Cardiac fibroblast (primary cell): ENCODE measurements at places on chromosomes 16 and 17.
A peak's percentile ranks its signal among the peaks of the same experiment; 100 is the strongest.

DNA sequence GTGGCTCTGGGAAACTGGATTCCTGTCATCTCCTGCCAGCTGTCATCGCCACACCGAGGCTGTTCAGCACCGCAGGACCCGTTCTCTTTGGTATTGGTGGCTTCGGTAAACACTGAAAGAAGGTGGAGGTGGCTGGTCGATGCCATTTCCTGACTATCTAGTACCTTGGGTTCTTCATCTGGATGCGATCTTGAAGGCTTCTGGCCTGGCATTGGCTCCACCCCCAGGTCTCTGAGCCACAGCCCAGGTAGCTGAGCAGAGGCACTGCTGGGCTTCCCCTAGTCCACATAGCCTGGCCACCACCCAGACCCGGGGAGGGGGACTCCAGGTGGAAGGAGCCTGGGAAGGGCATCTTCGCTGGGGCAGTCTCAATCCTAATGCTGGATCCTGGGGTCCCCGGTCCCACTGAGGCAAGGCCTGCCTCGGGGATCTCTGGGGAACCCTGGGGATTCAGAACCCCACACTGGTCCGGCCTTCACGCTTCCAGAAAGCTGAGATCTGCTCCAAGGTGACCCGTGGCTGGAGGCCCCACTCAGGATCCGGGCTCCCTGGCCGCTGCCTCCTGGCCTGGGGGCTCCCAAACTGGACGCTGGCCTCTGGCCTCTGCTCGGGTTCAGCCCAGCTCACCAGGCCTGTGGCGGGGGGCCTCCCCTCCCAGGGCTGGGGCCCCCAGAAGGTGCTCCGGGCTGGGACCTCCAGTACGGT is 1.8 kb downstream of the C16orf54 start:
- no peak for DNase-seq

- DNase-seq: no peak
Measured at GRCh38 chr16:12781777-12782176, 21.9 kb downstream of the CPPED1 start.

DNA sequence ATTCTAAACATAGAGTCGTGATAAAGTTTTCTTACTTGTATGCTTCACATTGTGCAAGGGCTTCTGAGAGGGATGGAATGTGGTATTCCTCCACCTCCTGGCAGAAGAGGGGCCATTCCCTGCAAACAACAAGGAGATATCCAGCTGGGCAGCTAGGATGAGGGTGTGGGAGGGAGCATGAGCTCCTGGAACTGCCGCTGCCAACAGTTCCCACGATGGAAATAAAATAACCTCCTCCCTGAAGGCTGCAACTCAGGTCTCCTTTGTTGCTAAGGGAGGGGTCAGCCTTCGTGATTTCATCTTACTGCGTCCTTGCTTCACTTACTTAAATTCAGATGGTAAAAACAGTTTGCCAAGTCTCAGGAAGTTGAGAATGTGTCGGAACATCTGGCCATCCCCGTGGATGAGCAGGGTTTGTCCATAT is 15.6 kb downstream of the PLEKHG4 start:
- no peak for DNase-seq

DNA sequence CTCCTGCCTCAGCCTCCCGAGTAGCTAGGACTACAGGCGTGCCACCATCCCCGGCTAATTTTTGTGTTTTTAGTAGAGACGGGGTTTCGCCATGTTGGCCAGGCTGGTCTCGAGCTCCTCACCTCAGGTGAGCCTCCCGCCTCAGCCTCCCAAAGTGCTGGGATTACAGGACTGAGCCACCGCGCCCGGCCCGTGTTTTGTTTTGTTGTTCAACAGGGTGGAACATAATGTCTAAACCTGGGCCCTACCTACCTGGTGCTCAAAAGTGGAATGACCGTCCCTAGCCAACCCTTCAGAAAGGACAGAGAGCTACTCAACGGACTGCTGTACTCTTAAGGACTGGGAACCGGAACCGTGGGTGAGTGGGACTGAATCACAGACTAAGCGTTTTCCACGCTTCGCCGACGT is 772 bp upstream of the KIF22 start:
- DNase-seq: no peak

DNA sequence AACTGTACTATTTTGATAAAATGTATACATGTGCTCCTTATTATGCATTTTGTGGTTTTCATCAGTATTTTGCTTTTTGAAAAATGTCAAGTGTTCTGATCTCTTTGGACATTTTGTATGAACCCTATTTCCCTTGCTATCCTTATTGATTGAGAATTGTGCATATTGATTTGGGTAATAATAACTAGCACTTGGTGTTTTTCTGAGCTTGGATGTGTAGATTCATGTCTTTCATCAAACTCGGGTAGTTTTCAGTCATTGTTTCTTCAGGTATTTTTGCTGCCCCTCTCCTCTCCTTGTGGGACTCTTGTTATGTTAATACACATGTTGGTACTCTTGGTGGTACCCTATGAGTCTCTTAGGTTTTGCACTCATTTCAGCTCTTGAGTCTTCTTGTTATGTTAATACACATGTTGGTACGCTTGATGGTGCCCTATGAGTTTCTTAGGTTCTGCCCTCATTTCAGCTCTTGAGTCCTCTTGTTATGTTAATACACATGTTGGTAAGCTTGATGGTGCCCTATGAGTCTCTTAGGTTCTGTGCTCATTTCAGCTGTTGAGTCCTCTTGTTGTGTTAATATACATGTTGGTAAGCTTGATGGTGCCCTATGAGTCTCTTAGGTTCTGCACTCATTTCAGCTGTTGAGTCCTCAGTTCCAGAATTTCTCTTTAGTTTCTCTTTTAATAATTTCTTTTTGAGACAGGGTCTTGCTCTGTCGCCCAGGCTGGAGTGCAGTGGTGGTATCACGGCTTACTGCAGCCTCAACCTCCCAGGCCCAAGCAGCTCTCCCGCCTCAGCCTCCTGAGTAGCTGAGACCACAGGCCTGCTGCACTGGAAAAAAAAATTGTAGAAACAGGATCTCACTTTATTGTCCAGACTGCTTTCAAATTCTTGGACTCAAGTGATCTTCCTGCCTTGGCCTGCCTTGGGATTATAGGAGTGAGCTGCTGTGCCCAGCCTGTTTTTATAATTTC is 19.3 kb downstream of the ZNF750 start:
- DNase-seq: no peak

- no peak for DNase-seq
Measured at GRCh38 chr17:45900136-45900535, 5.8 kb downstream of the MAPT start.

GRCh38 chr16:84218956-84219355 is 20.9 kb downstream of the KCNG4 start:
- DNase-seq: no peak

DNA sequence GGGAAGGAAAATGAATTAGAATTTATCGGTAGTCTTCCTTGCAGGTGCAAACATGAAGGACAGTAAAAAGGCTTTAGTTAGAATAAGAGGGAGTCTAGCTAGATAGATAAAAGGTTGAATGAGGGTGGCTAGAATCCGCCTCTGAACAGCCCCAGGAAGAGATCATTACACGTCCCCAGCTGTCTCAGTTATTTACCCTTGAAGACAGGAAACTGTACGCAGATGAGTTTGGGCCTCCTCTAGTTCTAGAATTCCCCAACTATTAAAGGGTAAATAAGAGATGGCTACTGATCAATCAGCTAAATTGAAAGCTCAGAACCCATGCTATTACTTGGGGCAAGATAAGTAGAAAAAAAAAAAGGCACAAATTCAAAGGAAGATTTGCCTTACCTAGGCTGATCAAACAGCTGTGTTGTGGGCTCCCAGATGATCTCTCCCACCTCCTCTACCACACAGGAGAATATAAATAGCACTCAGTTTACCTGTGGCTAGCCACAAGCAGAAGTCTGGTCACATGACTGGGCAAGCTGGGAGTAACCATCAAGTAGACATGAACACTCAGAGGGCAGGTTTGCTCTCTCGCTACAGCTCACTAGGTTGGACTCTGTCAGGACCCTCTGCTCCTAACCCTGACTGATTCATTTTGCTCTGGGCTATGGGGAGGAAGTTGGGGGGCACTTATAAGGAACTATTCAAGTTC is 17.0 kb downstream of the FAM117A start:
- DNase-seq: no peak

GRCh38 chr17:44547625-44548267 is 9.5 kb upstream of the FZD2 start:
- no peak for DNase-seq

DNA sequence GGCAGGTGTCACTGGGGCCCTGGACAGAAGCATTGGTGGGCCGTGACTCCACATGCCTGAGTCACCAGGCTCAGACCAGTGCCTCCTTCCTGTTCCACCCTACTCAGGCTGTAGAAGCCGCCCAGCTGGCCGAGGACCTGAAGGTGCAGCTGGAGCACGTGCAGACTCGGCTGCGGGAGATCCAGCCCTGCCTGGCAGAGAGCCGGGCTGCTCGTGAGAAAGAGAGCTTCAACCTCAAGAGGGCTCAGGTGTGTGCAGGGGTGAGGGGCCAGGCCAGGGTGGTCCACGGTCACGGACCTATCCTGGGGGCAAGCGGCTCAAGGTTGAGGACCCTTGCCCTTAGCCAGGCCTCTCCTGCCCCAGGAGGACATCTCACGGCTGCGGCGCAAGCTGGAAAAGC is 9.6 kb downstream of the RNF40 start:
- DNase-seq: no peak

GRCh38 chr17:51850201-51850600 is 308.3 kb downstream of the CA10 start:
- DNase-seq: no peak

DNA sequence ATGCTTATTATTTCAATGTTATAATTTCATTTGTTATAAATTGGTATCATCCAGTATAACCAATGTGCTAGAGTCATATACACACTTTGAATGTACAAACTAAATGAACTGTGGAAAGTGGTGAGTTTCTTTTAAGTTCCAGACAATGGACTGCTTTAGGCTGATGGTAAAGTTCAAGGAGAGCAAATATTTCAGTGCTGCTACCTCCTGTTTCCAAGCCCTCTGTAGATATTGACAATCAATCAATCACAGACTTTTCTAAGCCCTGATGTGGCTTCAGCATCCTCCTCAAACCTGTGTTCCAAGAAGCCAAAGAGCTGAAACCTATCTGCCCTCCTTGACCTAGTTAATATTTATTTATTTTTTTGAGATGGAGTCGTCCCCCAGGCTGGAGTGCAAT is 28.2 kb upstream of the SREBF1 start:
- no peak for DNase-seq

- DNase-seq: no peak
Measured at GRCh38 chr16:88406096-88407041, 23.6 kb downstream of the ZNF469 start.

DNA sequence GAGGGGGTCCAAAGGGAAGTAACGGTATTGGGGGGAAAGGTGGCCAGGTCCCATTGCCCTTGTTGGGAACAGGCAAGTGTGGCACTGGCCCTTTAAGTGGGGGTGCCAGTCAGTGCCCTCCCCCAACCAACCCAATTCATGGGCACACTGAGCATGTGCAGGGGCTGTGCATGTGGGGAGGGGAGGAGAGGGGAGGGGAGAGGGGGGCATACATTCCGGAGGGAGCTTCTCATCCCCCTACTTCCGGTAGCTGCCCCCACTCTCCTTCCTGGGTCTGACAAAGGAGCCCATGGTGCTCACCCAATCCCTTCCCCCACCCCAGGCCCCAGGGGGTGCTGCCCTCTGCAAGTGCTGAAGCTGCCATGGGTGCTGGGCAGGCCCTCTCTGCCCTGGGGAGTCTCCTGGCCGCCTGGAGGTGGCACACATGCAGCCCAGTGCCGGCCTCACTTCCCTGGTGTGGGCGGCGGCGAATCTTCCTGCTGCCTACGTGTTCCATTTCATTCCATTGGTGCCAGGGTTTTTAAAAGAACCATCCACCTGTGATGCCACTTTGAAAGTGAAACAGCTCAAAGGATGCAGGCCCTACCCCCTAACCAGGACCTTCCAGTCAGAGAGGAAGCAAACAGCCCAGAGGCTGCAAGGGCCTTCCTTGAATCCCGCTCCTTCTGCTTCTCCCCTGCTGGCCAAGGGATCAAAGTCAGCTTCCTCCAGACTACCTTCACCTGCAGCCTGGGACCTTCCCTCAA is 11.0 kb downstream of the HEXIM2 start:
- DNase-seq: no peak

DNA sequence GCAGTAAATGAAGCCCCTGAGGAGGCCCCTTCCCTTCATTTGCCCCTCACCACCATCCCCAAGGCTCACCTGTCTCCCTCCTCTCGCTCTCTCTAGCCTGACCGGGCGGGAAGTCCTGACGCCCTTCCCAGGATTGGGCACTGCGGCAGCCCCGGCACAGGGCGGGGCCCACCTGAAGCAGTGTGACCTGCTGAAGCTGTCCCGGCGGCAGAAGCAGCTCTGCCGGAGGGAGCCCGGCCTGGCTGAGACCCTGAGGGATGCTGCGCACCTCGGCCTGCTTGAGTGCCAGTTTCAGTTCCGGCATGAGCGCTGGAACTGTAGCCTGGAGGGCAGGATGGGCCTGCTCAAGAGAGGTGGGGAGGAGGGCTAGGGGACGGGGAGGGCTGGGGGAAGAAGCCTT is 21.0 kb downstream of the WNT9B start:
- no peak for DNase-seq

GRCh38 chr17:28724500-28725165 is 1.4 kb downstream of the TLCD1 start:
- DNase-seq: no peak

- peak; percentile 79 for DNase-seq
Measured at GRCh38 chr17:77254951-77255825, 114.4 kb downstream of the SEC14L1 start.

DNA sequence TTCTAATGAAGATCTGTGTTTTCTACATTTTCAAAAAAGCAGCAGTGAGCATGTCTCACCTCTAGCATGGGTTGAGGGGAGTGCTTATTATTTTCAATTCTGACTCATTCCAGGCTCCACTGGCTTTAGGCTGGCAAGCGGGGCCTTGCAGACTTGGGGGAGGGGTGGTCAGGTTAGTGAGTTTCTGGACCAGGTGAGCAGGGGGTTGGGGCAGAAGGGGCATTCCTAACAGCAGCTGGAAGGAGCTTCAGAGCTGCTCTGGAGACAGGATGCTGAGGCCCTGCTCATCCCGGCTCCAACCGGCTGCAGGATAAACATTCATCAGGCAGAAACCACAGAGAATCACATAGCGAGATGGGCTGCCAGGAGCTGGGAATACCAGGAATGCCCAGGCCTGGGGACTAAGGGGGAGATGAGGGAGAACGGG is 10.5 kb upstream of the KRT19 start:
- no peak for DNase-seq

- DNase-seq: peak; percentile 78
Measured at GRCh38 chr17:41026715-41027471, at the start of gene KRTAP1-5. TSS of gene KRTAP1-5 (minus strand) at chr17:41027208. CDS start at chr17:41027155, 53 bp downstream.

DNA sequence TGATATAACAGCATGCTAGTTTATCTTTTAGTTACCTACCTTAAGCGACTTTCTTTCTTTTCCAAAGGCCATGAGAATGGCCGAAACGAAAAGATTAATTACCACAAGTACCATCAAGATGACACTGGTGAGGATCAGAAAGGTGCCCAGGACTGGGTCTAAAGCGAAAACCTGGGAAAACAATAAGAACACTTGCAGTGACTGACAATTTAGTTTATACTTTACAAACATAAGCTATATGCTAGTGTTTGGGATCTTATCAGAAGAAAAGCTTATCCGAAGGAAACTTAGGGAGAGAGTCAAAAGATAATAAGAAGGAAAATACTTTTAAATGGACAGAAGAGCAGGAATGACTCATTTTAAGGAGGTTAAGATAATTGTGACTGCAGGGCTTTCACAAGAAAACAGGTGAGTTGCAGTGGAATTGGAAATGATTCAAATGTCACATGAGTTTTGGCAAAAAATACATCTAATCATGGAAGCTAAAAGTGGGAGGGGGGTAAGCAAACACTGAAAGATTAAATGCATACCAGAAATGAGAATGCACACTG is 34.8 kb downstream of the IST1 start:
- peak; percentile 13 for DNase-seq
